Activated CD4-positive, alpha-beta T cell treated with anti-CD3 and anti-CD28 coated beads for 36 hours (primary cell): ENCODE measurements at places on chromosomes 12 and 14. TPM values are rescaled to one million over a fixed set of nuclear protein-coding genes. Genes with fewer than 3 reads are reported as not detected.

Gene ACOT4
- total RNA-seq: 3.1 TPM

Gene SIRT4
- total RNA-seq: 2.2 TPM

Gene AQP6
- not detected for total RNA-seq

Gene GOLT1B
- 25.6 TPM for total RNA-seq

Gene DLK1
- not detected for total RNA-seq

Gene PRB3
- not detected for total RNA-seq

Gene FGF23
- not detected for total RNA-seq

Gene CEBPE
- total RNA-seq: 0.34 TPM

Gene ALDH6A1
- total RNA-seq: 17.2 TPM

Gene TPPP2
- total RNA-seq: not detected

Gene FOXN4
- total RNA-seq: not detected

Gene IQSEC3
- total RNA-seq: not detected

Gene AGAP2
- 46.9 TPM for total RNA-seq

Gene SMIM41
- not detected for total RNA-seq

Gene YY1
- total RNA-seq: 104 TPM

Gene DYNLL1
- total RNA-seq: 169 TPM

Gene DLGAP5
- total RNA-seq: 100 TPM

Gene RNF10
- 184 TPM for total RNA-seq

Gene NPFF
- not detected for total RNA-seq

Gene TWF1
- 15.5 TPM for total RNA-seq

Gene NKX2-1
- total RNA-seq: not detected

Gene VRTN
- total RNA-seq: not detected

Gene BCL11B
- 62.1 TPM for total RNA-seq

Gene DBX2
- total RNA-seq: not detected

Gene PLXNC1
- total RNA-seq: 5.3 TPM

Gene GMFB
- 37.3 TPM for total RNA-seq

Gene CLEC14A
- not detected for total RNA-seq

Gene PZP
- not detected for total RNA-seq

Gene FBXW8
- 6.1 TPM for total RNA-seq

Gene WNK1
- 127 TPM for total RNA-seq

Gene JDP2
- total RNA-seq: 2.4 TPM

Gene RNF212B
- not detected for total RNA-seq
